NCI-H748 treated with DMSO at 0.1 percent for 48 hours (cell line): ENCODE measurements at places on chromosomes 1 and 21.

GRCh38 chr1:247494767-247495166, 36.9 kb upstream of the OR2B11 start:
- DNase-seq = no peak

DNA sequence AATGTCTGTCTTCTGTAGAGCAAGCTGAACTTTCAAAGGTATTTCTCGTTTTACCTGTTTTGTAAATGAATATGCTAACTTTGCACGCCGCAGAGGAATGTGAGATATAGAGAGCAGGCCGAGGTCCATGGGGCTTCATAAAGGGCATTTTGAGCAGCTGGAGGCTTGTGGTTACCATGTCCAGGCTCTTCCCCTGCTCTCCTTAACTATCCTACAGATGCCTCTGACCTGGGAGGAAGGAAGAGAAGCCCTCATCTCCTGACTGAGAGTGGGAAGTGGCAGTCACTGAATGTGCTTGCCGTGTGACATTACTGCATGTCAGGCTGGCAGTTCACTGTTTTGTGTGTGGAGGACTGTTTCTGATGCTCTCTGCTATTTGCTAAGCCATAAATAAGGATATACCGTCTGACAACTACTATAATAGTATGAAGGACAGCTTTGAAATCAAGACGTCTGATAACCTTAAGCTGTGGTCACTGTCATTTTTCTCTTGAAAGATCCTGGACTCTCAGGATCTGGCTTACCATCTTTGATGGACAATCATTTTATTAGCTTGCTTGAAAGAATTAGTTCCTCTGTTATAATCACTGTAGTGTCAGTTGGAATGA, 92.2 kb downstream of the DYRK1A start:
- DNase-seq = no peak

GRCh38 chr1:43994794-43995790, 3.7 kb downstream of the CCDC24 start:
- DNase-seq = no peak

GRCh38 chr1:172821609-172822274, 162.8 kb downstream of the FASLG start:
- no peak for DNase-seq

DNA sequence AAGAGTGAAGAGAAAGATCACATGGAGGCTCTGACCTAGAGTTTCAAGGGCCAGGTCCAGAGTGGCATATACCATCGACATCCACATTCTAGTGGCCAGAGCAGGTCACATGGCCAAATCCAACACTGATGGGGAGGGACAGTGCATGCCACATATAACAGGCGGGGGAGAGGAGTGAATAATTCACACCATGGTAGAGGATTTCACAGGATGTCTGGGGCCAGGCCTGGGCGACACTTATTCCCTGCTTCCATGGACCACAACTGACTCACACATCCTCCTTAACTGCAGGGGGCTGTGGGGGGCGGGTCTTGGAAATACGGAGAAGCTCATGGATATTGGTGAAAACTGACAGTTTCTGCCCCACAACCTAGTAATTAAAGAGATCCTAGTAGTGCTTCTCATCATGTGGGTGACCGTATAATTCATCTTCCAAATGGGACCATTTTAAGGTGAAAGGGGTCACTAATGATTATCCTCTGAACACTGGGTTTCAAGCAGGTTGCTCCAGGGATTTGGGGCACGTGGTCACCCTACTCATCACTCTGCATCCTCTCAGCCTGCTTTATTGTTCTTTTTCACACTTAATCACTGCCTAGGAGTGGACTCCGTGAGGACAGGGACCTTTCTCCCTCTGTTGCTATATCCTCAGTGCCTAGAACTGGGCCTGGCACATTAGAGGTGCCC, 44.0 kb downstream of the IGSF21 start:
- no peak for DNase-seq

- DNase-seq = no peak
These were observed 232.9 kb upstream of the SGIP1 start for GRCh38 chr1:66300972-66301451.

- peak; percentile 53 for DNase-seq
These were observed 163.6 kb downstream of the GLUL start for GRCh38 chr1:182227864-182228547.

- DNase-seq = no peak
These were observed 283.3 kb upstream of the PRMT6 start for GRCh38 chr1:106773206-106773605.

DNA sequence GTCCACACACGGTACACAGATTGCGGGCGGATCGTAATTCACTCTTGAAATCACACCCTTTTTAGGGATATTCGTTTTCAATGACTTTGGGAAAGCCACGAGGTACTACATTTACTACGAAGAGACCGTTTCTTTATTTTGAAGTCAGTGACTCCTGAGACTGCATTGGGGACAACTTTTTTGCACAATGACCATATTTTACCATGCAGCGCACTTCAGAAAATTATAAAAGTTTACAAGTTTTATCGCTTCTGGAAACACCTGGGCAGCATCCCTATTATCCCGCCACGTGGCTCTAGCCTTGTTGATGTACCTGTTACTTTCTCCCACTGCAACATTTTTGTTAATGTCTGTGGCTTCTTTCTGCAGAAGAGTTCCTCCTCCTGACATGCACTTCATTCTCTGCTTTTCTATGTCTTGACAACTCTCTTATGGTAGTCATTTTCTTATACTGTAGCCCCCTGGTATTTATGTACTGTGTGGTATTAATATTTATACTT, 1.3 kb upstream of the AKT3 start:
- DNase-seq = no peak

GRCh38 chr1:54542120-54542961, 5.7 kb upstream of the ACOT11 start:
- peak; percentile 32 for DNase-seq

DNA sequence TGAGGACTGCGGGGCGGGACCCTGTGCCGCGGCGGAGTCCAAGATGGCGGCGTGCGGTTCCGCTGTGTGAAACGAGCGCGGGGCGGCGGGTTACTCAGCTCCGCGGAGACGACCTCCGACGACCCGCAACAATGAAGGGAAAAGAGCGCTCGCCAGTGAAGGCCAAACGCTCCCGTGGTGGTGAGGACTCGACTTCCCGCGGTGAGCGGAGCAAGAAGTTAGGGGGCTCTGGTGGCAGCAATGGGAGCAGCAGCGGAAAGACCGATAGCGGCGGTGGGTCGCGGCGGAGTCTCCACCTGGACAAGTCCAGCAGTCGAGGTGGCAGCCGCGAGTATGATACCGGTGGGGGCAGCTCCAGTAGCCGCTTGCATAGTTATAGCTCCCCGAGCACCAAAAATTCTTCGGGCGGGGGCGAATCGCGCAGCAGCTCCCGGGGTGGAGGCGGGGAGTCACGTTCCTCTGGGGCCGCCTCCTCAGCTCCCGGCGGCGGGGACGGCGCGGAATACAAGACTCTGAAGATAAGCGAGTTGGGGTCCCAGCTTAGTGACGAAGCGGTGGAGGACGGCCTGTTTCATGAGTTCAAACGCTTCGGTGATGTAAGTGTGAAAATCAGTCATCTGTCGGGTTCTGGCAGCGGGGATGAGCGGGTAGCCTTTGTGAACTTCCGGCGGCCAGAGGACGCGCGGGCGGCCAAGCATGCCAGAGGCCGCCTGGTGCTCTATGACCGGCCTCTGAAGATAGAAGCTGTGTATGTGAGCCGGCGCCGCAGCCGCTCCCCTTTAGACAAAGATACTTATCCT, 430 bp downstream of the RBM15 start:
- DNase-seq = no peak

DNA sequence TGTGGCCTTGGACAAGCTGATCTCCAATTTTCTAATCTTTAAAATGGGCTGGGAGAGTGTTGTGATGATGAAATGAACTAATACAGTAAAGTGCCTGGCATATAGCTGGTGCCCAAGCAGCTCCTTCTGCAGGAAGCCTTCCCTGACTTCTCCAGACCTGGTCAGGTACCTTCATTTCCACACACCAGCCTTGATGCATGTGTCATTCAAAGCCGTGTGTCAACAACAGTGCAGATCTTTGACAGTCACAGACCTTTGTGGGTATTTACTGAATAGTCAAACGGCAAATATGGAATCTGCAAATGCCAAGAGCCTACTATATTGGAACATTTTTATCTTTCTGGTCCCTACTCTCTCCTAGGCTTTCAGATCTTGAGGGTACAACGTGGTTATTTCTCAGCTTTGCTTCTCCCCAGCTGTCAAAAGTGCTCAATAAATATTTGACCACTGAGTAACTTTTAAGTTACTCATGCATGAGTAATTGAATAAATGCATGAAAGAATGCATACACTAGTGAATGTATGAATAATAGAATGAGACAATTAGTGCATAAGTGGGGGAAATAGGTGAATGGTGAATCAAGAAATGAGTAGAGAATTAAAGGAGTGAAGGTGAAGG, 75.4 kb downstream of the MDM4 start:
- no peak for DNase-seq

- no peak for DNase-seq
These were observed 13.4 kb downstream of the C1orf174 start for GRCh38 chr1:3886691-3887090.

- peak; percentile 21 for DNase-seq
These were observed 1.7 kb upstream of the DUSP10 start for GRCh38 chr1:221743416-221744208.

GRCh38 chr1:47814612-47815395, 182.4 kb downstream of the TRABD2B start:
- no peak for DNase-seq

- DNase-seq = no peak
These were observed 134.3 kb downstream of the MATN1 start for GRCh38 chr1:30589083-30589482.

- no peak for DNase-seq
These were observed 2.4 kb downstream of the TRIM11 start for GRCh38 chr1:228404107-228404720.

- DNase-seq = no peak
These were observed 81.5 kb downstream of the ADARB1 start for GRCh38 chr21:45155910-45156309.

DNA sequence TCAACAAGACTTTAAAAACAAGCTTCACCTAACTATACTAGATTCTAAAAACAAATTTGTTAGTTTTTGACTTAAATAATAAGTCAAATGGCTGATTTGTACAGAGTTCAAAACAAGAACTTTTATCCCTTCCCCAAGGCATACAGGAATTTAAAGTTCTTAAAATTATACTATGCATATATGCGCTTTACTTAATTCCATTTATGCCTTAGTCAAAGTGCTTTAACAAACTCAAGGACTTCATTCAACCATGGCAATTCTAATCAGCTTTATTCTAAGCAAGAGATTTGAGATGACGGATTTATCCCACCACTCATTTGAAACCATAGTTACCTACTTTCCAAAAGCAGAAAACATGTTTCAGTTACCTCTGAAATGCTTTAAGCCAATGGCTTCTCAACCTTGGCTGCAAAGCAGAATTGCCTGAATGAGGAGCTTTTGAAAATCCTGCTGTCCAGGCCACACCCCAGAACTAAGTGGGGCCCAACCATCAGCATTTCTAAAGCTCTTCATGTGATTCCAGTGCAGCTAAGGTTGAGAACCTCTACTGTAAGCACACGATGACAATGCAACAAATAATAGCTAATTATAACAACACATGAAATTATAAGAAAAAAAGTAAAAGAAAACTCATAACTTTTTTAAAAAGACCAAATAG, 44.6 kb downstream of the TTLL7 start:
- no peak for DNase-seq

- no peak for DNase-seq
These were observed 3901.8 kb downstream of the SRGAP2C start for GRCh38 chr1:125086611-125087010.

DNA sequence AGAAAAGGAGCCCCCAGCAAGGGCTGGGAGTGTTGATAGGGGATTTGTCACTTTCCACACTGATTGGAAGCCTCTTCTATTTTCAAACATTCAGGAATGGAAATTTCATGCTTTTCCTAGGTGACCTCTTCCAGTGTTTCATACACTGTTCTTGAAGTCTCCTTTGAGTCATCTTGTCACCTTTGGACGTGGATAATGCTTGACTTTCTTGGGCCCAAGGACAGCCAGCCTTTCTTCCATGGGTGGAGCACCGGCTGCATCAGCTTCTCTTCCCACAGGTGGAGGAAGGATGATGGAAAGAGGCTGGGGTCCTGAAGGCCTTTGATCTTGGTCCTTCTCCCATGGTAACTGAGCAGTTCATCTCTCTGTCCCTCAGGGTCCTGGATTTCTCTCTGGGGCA, 11.9 kb upstream of the PIGR start:
- no peak for DNase-seq

- no peak for DNase-seq
These were observed 32.8 kb upstream of the DDR2 start for GRCh38 chr1:162599451-162599850.

DNA sequence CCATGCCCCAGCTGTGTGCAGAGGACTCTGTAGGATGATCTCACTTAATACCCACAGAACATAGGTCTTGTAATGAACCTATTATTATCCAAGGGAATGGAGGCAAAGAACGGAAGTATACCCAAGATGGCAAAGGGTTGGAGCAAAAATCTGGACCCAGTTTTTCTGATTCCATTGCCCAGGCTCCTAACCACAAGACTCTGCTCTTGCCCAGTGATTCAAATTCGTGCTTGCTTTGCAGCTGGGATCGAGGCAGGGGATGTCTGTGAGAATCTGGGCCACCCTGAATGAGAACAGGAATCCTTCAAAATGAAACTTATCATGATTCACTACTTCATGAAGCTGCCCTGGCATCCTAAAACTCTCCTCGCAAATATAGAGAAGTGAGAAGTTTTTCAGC, 97.5 kb upstream of the KCNJ6 start:
- DNase-seq = no peak

- no peak for DNase-seq
These were observed 106.3 kb downstream of the COL11A1 start for GRCh38 chr1:103002005-103002404.

DNA sequence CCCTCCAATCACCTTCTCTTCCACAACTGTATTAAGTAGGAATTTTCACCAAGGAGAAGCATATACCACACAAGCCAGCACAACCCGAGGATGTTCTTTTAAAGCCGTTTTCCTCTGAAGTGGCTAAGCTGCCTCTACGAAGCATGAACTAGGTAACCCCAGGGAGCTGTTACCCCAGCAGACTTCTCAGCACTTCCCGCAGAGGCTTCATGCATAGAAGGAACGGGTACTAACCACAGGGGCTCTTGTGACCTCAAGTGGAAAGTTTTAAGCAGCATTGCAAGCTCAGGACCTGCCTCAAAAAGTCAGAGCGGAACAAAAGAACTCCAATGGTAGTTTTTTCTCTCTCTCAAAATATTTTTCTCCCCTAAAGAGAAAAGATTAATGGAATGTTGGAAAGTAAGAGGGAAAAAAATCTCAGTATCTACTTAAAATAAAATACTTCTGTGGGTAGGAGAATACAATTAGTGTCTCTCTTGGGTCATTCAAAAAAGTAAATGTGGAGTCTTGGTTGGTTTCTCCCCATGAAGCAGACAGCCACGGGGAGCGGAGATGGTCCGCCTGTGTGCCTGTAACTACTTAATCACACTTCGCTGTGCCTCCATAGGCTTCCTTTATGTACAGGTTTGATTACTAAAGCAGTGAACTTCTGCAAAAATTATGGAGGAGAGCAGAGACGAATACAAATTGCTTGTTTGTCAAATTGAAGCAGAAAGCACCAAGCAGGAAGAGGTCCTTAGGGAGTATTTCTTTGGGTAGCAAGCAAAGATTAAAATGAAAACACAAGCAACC, 40.9 kb downstream of the STX6 start:
- DNase-seq = no peak
